ENCODE measurements at places on chromosomes 2 and 18.

DNA sequence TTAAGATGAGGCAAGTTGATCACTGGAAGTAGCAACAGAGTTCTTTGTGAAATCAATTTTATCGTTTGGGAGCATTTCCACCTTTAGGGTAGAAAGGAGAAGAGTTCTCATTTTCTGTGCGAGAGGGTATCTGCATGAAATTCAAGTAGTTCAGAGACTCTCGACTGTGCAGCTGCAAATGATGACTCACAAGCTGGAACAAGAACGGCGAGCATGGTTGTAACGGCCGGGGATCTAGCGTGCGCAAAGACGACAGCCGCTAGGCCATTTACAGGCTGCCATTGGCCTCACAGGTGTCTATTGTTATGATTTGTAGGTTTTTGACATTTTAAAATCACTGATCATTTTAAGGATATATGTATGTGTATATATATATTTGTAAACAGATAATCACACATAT lies 5.2 kb downstream of the KLHL29 start:
- no peak for DNase-seq

DNA sequence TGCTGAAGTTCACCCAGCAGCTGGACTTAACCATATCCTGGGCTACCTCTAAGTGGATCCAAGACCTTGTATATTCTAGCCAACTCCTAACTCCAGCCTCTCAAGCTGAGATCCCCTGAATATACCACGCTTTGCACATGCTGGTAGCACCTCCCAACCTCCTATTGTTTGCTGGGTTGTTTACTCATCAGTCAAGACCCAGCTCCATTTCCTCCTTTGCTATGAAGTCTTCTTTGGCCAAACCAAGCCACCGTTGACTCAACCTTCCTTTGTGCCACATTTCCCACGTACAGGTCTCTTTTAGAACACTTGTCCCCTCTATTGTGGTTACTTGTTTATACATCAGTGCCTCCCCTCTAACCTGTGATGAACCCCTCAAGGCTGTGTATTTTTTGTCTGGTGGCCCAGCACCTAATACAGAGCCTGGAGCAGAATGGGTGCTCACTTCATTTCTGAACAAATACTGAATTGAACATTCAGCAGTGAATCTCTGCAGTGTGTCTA lies 267.8 kb upstream of the REV1 start:
- no peak for DNase-seq

GRCh38 chr18:6145645-6146306 lies 250.5 kb upstream of the TMEM200C start:
- DNase-seq: no peak

- DNase-seq: no peak
Observed at GRCh38 chr2:70670626-70671025, 97.4 kb downstream of the ADD2 start.

DNA sequence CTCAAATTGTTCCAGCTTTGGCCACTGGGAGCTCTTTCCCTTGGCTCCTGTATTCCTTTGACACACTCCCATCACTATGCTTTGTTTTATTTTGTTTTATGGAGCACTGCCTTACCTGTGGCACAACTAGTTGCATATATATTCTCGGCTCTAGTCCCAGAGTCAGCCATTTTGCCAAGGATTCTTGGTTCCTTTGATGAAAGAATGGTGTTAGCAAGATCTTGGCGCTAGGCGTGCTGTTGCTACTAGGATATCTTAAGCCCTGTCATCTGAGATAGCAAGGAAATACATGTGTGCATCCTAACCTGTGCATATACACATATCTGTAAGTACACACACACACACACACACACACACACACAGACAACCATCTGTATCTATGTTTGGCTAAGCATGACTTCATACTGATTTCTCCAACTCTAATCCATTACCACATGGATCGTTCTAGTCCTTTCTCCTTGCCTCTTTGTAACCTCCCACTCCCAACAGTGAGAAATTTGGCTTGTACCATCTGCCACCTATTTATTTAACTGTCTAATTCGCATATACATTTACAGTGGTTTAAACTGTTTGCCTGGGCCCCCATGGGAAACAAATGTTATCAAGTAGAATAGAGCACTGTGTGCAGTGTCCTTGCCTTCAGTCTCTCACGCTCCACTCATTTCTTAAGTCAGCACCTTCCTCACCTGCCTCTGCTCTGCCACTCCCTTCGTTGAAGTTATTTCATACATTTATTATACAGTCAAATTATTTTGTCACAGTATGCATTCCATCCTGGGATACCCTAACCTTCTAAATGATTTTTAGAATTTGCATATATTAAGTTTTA lies 137.5 kb upstream of the MAP3K20 start:
- no peak for DNase-seq

- DNase-seq: no peak
Observed at GRCh38 chr2:42962508-42962953, 170.1 kb upstream of the HAAO start.

- DNase-seq: peak; percentile 25
Observed at GRCh38 chr18:21179590-21180220, 62.3 kb upstream of the GREB1L start.

- no peak for DNase-seq
Observed at GRCh38 chr2:58614219-58614618, 373.1 kb upstream of the FANCL start.

- no peak for DNase-seq
Observed at GRCh38 chr2:162074632-162074895, 549 bp upstream of the DPP4 start.

Data from stimulated activated CD8-positive, alpha-beta memory T cell treated with anti-CD3 and anti-CD28 coated beads, Interleukin-12 subunit alpha, Interleukin-12 subunit beta, amount 100 ng/mL, for 1 hour (primary cell).